CD8-positive, alpha-beta memory T cell (primary cell): ENCODE measurements at places on chromosomes 2 and 18. TPM values are rescaled to one million over a fixed set of nuclear protein-coding genes. Genes with fewer than 3 reads are reported as not detected.
A peak's percentile ranks its signal among the peaks of the same experiment; 100 is the strongest.

DNA sequence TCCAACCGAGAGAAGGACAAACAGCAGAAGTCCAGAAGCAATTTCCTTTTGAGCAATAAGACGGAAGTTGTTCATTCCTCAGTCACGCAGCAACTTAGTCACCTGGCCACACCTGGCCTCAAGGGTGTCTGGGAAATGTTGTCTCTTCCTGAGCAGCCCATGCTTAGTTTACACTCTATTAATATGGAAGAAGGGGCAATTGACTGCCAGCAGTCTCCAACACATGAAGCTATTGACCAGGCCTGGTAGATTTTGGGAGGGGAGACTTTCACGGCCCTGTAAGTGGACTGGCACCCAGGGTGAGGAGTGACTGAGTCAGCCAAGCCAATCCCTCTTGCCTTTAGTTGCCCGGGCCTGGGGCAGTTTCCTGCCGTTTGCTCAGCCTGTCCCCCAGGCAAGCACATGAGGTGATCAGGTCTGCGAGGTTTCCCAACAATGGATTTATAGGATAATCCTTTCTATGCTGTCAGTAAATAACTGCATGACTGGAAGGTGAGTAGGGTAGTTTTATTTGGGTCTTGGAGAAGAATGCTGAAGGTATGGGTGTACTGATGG is 43.8 kb upstream of the PPP4R1 start:
- no peak overlapping the region for H3K27ac ChIP-seq
- no peak overlapping the region for H3K4me3 ChIP-seq
- no peaks in the 10 kb centered on the region for H3K4me1 ChIP-seq
- H3K36me3 ChIP-seq = no peaks in the 10 kb centered on the region
- H3K27me3 ChIP-seq = no peaks in the 10 kb centered on the region

DNA sequence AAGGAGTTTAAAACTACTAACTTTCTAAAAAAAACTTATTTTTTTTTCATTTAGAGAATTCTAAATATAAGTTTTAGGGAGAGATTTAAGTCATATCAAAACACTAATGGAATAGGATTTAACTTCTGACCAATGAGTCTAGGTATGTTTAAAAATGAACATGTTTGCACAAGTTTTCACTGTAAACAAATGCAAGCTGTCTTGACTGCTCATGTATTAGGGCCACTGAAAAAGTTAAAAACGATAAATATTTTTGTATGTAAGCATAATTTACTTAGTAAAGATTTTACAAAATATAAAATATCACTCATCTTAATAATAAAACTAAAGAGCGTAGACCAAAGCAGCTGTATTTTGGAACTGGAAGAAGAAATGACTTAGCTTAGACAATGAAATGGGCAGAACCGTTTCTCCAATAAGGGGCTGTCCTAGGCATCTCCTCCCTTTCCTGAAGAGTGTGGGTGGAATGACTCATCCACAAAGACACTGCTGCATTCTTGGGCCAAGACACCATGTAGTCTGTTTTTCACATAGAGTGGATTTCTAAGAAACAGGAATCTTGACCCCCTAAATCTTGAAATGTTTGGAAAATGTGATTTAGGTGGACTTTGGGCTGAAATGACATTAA is 118.8 kb downstream of the MEP1B start:
- H3K27me3 ChIP-seq = no peaks in the 10 kb centered on the region
- no peaks in the 10 kb centered on the region for H3K36me3 ChIP-seq
- H3K27ac ChIP-seq = no peak overlapping the region
- no peak for DNase-seq

DNA sequence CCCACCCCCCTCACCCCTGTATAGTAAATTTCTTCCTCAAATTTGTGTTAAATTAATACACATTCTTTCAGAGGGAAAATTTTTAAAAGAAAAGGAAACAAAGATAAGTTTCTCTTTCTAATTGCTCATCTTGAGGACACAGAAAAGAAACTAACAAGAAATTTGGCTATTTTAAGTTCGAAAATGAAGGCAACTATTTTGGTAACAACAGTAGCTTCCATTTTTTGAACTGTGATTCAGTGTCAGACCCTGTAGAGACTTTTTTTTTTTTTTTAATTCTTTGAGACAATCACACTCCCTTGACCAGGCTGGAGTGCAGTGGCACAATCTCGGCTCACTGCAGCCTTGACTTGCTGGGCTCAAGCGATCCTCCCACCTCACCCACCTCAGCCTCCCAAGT is 194.9 kb downstream of the SS18 start:
- H3K36me3 ChIP-seq = no peaks in the 10 kb centered on the region
- no peak overlapping the region for H3K27ac ChIP-seq
- H3K4me1 ChIP-seq = no peaks in the 10 kb centered on the region
- no peaks in the 10 kb centered on the region for H3K27me3 ChIP-seq
- DNase-seq = no peak
- H3K4me3 ChIP-seq = no peak overlapping the region

GRCh38 chr2:171394164-171394740 is 39.5 kb downstream of the METTL8 start:
- no peaks in the 10 kb centered on the region for H3K27me3 ChIP-seq
- no peak overlapping the region for H3K4me3 ChIP-seq
- DNase-seq = no peak
- no peaks in the 10 kb centered on the region for H3K4me1 ChIP-seq

DTNA gene
- not detected for total RNA-seq

FKBP7 gene
- total RNA-seq = 3.4 TPM

DNA sequence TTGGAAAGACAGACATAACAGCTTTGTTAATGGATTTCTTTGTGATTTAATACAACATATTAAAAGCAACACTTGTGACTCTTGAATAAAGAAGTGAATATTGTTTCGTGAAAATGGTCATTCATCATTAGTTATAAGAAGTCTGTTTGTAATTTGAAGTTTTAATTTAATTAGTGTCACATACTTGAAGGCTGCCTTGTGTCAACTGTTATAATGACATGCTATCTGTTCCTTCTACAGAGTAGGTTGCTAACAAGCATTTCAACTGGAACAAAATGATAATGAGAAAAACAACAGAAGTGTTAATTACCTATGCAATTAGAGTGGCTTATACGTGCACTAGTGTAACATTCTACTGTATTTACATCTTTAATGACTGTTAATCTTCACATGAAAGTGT is 624.7 kb downstream of the LRP1B start:
- no peaks in the 10 kb centered on the region for H3K27me3 ChIP-seq
- no peak overlapping the region for H3K27ac ChIP-seq
- no peaks in the 10 kb centered on the region for H3K4me1 ChIP-seq
- H3K4me3 ChIP-seq = no peak overlapping the region

- H3K4me1 ChIP-seq = no peaks in the 10 kb centered on the region
- no peak overlapping the region for H3K27ac ChIP-seq
- DNase-seq = no peak
- H3K27me3 ChIP-seq = peaks cover 9% of the 10 kb centered on the region
- no peaks in the 10 kb centered on the region for H3K36me3 ChIP-seq
- no peak overlapping the region for H3K4me3 ChIP-seq
Observed at GRCh38 chr2:232878855-232879617, 9.0 kb downstream of the SNORC start.

GRCh38 chr2:135948141-135948540 is 37.3 kb downstream of the DARS1 start:
- H3K4me3 ChIP-seq = no peak overlapping the region
- H3K36me3 ChIP-seq = no peaks in the 10 kb centered on the region
- DNase-seq = no peak
- H3K27ac ChIP-seq = peak overlapping the region; percentile 60
- peaks cover 19% of the 10 kb centered on the region for H3K4me1 ChIP-seq
- no peaks in the 10 kb centered on the region for H3K27me3 ChIP-seq

AKAIN1 gene
- not detected for total RNA-seq
